NCI-H1092 treated with DMSO at 0.1 percent for 48 hours (cell line): ENCODE measurements at places on chromosomes 6 and 20.

DNA sequence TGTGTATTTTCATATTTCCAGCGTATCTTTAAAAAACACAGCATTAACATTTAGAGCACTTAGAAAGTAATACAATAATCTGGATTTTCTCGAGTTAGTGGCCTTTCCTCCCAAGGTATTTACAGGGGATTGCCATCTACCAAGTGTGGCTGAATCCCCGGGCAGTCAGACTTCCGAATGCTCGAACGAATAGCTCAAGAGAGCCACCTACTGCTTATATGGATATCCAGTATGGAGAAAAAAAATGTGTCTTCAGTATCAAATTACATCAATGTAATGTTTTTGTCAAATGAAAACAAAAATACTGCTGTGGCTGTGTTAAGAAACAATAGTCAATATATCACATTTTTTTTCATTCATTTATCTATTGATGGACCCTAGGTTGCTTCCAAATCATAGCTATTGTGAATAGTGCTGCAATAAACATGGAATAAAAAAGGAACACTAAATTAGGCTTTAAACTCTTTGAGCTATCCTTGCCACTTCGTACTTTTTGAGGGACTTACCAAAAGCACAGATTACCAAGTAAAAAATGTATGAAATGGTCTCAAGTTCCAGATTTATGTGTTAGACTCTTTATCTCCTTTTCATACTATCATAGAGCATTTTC lies 654.5 kb upstream of the PTCHD4 start:
- DNase-seq = peak; percentile 22

DNA sequence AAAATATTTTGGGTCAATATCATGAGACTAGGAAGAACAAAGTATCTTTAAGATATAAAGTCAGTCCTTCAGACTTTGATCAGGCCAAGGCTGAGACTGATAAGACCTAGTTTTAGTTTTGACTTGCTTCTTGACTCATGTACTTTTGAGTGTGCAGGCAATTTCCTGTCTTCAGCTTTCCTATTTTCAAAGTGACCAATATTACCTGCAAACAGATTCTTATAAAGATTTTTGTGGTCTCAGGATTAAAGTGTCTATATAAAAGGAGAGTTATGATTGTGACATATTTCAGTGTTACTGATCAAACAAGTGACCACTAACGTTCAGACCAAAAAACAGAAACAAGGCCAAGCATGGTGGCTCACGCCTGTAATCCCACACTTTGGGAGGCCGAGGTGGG lies 36.0 kb upstream of the AKIRIN2 start:
- DNase-seq = no peak

- no peak for DNase-seq
These were observed 30.8 kb downstream of the SNPH start for GRCh38 chr20:1296922-1297321.

GRCh38 chr6:136180704-136181511 lies 69.2 kb downstream of the MTFR2 start:
- no peak for DNase-seq

- DNase-seq = no peak
These were observed 28.5 kb upstream of the PIM1 start for GRCh38 chr6:37141281-37142049.

GRCh38 chr20:30286157-30286556 lies 971.3 kb upstream of the DEFB115 start:
- no peak for DNase-seq

DNA sequence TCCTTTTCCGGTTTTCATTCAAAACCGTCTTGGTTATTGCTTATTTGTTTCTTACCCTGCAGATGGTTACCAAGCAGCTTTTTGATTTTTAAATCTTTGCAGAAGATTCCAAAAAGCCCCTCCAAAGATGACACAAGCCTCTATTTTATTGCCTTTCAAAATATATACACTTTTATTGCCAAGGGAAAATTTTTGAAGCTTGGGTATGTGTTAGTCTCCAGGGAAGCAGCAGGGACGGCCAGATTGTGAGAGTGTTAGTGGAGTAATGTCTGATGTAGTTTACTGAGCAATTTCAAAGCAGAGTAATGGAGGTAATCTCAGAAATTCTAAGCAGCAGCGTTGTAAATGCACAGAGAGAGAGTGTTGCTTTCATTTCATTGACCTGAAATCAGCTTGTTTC lies 193.8 kb downstream of the FARS2 start:
- no peak for DNase-seq

- no peak for DNase-seq
These were observed 50.5 kb downstream of the BMP7 start for GRCh38 chr20:57215826-57216471.

- DNase-seq = no peak
These were observed 21.8 kb downstream of the SYNDIG1 start for GRCh38 chr20:24491041-24491756.

DNA sequence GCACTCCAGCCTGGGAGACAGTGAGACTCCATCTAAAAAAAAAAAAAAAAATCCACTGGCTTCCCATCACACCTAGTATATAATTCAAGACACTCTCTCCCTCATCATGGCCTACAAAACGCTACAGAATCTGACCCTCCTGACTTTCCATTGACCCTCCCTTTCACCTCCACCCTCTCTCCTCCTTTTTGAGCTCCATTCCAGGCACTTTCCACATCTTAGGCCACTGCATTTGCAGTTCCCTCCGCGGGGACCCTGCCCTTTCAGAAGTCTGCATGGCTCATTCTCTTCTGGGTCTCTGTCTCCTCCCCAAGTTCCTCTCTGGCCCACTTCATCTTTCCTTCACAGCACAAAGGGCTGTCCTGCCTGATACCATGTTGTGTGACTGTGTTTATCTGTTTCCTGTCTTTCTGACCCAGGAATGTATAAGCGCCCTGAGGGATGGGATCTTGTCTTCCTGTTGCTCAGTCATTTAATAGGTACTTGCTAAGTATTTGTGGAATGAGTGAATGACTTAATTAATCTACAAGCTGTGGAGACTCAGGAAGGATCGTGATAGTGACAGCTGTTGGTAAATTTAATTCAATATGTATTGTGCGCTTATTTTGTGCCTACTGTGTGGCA lies 35.2 kb downstream of the NCR2 start:
- DNase-seq = no peak

GRCh38 chr6:122717350-122717749 lies 62.2 kb upstream of the FABP7 start:
- peak; percentile 58 for DNase-seq

DNA sequence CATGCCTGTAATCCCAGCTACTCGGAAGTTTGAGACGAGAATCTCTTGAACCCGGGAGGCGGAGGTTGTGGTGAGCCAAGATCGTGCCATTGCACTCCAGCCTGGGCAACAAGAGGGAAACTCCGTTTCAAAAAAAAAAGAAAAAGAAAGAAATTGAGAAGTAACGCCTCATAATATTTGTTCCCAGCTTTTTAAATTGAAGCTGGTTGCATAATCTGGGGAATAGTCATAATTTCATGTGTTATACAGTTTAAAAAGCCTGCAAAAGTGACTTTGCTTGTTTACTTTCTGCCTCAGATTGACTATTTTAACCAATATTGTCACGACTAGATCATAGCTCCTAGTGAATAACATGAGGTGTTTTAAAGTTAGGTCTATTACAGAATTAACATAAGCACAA lies 7.2 kb downstream of the FAM217B start:
- no peak for DNase-seq

GRCh38 chr6:5995658-5995948 lies 11.1 kb downstream of the NRN1 start:
- DNase-seq = no peak

DNA sequence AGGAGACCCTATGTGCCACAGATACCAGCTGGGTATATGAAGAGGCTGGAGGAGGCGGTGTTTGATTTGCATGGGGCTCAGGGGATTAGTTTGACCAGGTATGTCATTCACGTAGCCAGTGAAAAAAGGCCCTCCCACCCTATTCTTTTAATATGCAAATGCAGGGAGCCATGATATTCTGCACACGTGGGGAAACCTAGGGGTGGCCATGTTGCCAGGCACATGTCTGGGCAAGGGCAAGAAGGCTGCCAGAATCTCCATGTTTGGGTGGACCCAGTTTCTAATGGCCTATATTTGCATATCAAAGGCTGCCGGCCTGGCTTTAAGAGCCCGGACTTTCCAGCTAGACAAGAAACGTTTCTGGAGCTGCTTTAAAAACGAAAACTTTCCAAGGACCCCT lies 60.4 kb downstream of the SOX4 start:
- DNase-seq = no peak

- DNase-seq = no peak
These were observed 20.0 kb downstream of the IRF4 start for GRCh38 chr6:411402-412145.

GRCh38 chr6:109184638-109185037 lies 89.3 kb downstream of the CEP57L1 start:
- DNase-seq = no peak

DNA sequence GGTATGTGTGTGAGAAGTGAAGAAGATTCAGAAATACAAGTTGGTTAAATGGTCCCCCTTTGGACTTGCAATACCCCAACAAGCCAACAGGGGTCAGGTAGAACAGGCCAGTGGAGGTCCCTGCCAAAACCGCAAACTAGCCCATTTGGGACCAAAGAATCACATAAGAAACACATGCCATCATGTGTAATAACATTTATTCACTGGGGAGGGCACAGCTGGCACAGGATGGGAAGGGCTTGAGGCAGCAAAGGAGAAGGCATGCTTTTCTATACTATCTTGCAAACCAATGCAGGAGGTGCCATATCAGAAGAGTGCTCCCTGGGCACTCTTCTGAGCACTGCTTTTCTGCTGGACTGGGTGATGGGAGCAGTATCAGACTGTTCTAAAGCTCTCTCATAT lies 116.1 kb upstream of the TRAF3IP2 start:
- no peak for DNase-seq

DNA sequence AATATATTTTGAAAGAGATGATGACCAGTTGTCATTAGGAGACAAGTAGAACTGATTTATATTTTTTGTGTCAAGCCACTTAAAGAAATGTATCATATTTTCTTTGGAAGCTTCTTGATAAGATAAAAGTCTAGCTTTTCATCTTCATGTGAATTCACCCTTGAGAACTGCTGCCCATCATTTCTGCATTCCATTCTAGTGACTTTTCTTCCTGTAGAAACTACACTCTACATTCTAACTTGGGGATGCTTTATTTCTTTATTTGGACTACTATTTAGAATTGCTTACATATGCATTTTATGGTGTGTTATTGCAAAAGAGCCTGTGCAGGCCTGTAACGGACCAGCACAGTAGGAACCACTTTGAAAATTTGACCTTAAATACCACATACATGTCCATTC lies 335.0 kb upstream of the KCNQ5 start:
- DNase-seq = no peak

- no peak for DNase-seq
These were observed 31.9 kb upstream of the MRPS18A start for GRCh38 chr6:43719511-43719910.

DNA sequence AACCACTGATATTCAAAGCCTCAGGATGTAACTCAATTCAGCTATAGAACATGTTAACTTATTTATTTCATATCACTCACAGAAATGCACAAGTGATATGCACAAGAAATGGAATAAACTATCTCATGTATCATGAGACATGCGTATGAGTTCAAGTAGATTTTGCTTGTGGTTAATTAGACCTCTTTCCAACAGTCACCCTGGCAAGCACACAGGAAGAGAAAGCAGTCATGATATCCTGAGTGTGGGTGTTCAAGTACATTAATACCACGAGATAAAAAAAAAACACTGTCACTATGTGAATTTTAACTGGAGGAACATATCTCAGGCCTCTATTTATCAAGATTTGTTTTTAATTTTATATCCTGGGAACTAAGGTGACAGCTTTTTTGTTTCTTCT lies 64.2 kb downstream of the LAMP5 start:
- DNase-seq = no peak

DNA sequence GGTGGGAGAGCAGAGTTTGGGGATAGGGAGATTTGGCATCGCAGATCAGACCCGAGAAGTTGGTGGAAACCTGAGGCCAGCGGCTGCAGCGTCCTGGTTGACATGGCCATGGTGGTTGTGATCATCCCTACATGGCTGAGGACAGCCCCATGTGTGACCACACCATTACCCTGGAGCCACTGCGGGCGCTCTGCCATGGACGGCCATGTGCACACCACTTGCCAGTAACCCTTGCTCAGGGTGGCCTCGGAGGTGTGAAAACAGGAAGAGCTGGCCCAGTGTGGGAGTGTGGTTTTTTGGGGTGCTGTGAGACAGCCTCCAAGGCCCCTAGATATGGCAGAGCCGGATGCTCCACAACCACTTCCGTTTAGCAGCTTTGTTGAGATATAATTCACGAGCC lies 64.4 kb downstream of the TMEM242 start:
- no peak for DNase-seq

GRCh38 chr6:139480356-139481165 lies 106.1 kb upstream of the CITED2 start:
- DNase-seq = no peak

DNA sequence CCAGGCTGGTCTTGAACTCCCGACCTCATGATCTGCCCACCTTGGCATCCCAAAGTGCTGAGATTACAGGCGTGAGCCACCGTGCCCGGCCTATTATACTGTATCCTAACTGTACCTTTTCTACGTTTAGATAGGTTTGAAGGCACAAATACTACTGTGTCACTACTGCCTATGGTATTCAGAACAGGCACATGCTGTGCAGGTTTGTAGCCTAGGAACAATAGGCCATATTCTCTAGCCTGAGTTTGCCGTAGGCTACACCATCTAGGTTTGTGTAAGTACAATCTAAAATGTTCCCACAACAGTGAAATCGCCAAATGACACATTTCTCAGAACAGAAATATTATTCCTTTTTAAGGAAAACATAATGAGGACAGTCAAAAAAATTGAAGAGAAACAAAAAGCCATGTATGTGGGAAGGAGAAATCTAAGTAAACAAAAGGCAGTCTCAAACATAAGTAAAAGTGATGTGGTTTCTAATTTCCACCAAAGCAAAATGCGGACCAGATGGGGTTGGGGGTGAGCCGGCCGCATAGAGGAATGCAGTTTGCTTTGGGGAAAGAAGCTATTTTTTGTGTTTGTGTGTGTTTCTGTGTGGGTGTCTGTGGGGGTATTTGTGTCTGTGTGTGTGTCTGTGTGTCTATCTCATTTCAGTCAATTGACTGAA lies 192.6 kb upstream of the SALL4 start:
- DNase-seq = no peak

DNA sequence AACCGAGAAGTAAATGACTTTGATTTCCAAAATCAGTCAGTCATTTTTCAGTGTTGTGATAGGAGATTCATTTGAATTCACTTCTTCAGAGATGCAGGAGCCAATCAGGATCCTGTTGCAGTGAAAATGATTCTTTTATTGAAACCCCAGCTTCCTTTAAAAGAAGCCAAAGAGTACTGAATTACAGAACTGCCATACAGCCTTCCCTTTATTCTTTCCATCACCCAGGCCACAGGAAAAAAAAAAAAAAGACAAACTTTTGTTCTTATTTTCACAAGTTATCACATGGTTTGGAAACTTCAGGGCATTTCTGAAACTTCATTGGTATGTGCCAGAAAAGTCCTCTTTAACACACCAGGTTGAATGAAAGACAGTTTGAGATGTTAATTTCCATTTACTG lies 1.8 kb upstream of the CARMIL1 start:
- no peak for DNase-seq

DNA sequence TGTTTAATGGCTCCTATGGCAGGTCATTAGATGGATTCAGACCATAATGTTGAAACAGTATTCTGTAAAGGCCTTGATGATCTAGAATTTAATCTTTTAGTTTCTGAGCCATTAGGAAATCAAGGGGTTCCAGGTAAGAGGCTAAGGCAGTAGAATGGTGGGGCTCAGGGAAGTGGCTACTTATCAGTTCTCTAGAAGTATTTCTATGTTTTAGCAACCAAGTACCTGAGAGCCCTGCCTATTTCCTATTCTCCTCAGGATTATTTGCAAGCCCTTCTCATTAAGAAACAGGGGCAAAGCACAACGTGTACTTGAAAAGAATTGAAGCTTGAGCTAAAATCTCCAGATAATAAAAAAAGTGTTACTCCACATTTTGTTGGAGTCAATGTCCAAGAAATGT lies 646.5 kb downstream of the RNF144B start:
- no peak for DNase-seq
